ENCODE measurements at places on chromosomes 2 and 18. TPM values are rescaled to one million over a fixed set of nuclear protein-coding genes. Genes with fewer than 3 reads are reported as not detected.

Gene WNT10A
- 10.2 TPM for total RNA-seq

DNA sequence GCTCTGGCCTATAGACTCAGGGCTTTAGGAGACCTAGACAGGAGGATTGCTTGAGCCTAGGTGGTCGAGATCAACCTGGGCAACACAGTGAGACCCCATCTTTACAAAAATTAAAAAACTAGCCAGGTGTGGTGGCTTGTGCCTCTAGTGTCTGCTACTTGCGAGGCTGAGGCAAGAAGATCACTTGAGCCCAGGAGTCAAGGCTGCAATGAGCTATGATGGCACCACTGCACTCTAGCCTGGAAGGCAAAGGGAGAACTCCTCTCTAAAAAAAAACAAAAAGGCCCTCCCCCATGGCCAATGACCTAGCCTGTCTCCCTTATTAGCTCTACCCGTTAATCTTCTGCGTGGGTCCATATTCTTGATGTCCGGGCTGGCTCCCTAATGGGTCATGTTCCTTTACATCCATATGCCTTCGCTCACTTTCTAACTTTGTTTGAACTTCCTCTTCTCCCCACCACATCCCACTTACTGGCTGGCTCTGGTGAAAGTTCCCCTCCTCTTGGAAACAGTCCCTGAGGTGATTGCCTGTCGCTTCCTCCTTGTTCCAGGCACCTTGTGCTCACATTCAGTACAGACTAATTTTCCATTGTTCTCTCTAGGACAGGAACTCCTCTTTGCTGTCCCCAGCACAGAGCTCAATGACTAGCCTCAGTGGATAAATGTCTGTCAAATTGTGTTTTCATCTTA lies 103.0 kb downstream of the AFF3 start:
- no peak for DNase-seq

Gene CPLX4
- not detected for total RNA-seq

DNA sequence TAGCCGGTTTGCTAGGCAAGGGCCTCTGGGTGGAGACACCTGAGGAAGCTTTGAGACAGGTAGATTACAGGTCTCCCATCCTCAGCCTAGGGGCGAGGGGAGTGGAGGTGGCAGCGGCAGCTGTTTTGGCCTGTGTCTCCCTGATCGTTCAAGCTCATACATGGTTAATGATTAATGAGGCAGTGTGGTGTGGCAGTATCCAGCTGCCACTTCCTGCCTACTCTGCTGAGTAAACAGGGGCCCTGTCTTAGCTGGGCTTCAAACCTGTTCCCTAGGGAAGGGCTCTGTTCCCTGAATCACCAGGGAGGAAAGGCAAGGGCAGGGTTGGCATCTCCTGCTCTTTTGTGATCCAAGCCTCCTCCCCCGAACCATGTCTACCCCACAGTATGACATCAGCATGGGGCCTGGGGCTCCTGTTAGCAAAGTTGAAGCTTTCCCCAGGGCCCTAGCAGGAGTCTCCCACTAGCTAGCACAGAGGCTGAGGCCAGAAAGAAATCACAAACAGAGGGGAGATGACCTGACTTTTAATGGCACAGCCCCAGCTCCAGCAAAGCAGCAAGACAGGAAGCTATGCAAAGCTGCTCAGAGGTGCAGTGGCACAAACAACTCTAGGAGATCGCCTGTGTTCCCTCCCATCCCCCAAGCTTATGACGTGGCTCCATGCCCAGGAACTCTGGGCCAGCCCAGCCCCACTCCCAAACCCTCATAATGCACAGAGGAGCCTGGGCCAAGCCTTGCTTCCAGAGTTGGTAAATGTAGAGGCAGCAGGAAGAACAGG lies 3.7 kb upstream of the TUBA4B start:
- DNase-seq = peak; percentile 89

Gene IGFBP5
- total RNA-seq = 572 TPM

DNA sequence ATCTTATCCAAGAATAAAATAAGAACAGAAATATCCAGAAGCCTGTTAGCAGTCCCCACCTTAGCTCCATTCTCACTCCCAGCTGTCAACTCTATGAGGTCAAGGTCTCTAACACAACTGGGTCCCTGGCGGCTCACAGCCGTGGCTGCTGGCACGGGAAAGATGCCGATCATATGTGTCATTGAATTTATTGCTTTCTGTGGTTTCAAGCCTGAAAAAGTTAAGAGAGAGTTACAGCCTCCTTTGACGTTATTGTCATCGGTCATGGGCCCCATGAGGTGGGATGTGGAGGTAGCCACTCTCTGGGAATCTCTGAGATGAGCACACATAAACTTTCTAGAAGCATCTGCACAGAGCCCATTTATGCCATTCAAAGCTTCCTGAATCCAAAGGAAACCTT lies 28.7 kb upstream of the CABLES1 start:
- no peak for DNase-seq

GRCh38 chr2:209806318-209806717 lies 34.7 kb downstream of the UNC80 start:
- no peak for DNase-seq

Gene RESP18
- not detected for total RNA-seq

DNA sequence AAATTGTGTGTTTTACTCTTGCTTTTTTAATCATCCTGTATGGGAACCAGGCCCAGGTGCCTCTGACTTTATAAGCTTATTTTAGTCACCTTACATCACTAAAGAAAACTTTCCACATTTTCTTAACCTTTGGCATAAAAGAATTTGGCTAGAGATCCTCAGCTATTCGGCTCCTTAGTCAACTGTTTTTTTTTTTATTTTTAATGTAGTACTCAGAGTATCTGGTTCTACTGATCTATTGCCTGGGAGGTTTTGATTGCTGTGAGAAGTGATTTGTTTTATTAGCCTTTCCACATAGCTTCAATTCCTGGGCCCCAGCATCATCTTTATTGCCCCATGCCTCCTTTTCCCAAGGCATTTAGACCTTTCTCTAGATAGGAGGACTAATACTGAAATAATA lies 121.0 kb downstream of the MYO1B start:
- no peak for DNase-seq

- DNase-seq = no peak
Observed at GRCh38 chr2:74004212-74005182, 19.8 kb downstream of the TET3 start.

- DNase-seq = no peak
Observed at GRCh38 chr18:44036501-44036900, 644.2 kb upstream of the SETBP1 start.

Gene GULP1
- total RNA-seq = 34.4 TPM

Gene CFAP221
- 58.7 TPM for total RNA-seq

- no peak for DNase-seq
Observed at GRCh38 chr2:100200985-100201384, 58.6 kb upstream of the AFF3 start.

Gene LIMS3
- total RNA-seq = 1.5 TPM

DNA sequence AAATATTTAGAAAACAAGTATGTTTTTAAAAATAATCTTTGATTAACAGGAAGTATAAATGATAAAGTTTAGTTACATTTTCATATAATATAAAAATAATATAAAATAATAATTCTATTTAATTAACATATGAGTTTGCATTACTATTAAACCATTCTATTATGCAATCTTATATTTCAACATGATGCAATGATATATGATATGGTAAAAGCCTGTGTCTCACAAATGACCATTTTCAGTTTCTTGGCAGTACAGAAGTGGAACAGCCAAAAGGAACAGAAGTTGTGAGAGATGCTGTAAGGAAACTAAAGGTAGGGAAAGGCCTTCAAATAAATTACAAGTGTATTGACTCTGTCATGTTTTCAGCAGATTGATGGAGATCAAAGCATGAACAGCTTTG lies 230.8 kb downstream of the GULP1 start:
- no peak for DNase-seq

GRCh38 chr2:120064664-120065063 lies 51.8 kb downstream of the EPB41L5 start:
- DNase-seq = peak; percentile 69

- DNase-seq = no peak
Observed at GRCh38 chr2:143237146-143237777, 108.0 kb downstream of the ARHGAP15 start.

DNA sequence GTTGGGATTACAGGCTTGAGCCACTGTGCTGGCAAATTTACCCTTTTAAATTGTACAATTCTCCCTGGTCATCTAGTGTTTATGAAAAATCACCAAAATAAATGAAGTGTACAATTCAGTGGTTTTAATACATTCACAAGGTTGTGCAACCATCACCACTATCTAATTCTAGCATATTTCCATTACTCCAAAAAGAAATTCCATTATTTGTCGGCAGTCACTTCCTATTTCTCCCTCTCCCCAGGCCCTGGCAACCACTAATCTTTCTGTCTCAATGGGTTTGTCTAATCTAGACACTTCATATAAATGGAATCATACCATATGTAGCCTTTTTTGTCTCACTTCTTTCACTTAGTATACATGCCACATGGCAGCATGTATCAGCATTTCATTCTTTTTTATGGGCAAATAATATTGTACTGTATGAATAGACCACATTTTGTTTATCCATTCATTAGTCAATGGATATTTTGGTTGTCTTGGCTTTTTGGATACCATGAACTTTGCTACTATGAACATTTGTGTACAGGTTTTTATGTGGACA lies 12.6 kb upstream of the POLE4 start:
- no peak for DNase-seq

GRCh38 chr2:5125017-5125730 lies 567.0 kb upstream of the SOX11 start:
- DNase-seq = no peak
